ENCODE measurements at places on chromosomes 2 and 18. TPM values are rescaled to one million over a fixed set of nuclear protein-coding genes. Genes with fewer than 3 reads are reported as not detected.

NRBP1 gene
- total RNA-seq = 65.9 TPM

FBXO15 gene
- 9.3 TPM for total RNA-seq

PLCD4 gene
- total RNA-seq = 1.2 TPM

MC4R gene
- total RNA-seq = 0.54 TPM

DSG1 gene
- total RNA-seq = 0.27 TPM

GPR45 gene
- total RNA-seq = 1.5 TPM

CHRND gene
- total RNA-seq = 0.18 TPM

TANC1 gene
- 40.3 TPM for total RNA-seq

GPD2 gene
- 62.2 TPM for total RNA-seq

AMER3 gene
- 25.7 TPM for total RNA-seq

PPIG gene
- total RNA-seq = 48.3 TPM

SDC1 gene
- 26.0 TPM for total RNA-seq

ABCB11 gene
- 2.6 TPM for total RNA-seq
